Umbilical cord (tissue), 2 donors: ENCODE measurements at places on chromosomes 1 and 21.

DNA sequence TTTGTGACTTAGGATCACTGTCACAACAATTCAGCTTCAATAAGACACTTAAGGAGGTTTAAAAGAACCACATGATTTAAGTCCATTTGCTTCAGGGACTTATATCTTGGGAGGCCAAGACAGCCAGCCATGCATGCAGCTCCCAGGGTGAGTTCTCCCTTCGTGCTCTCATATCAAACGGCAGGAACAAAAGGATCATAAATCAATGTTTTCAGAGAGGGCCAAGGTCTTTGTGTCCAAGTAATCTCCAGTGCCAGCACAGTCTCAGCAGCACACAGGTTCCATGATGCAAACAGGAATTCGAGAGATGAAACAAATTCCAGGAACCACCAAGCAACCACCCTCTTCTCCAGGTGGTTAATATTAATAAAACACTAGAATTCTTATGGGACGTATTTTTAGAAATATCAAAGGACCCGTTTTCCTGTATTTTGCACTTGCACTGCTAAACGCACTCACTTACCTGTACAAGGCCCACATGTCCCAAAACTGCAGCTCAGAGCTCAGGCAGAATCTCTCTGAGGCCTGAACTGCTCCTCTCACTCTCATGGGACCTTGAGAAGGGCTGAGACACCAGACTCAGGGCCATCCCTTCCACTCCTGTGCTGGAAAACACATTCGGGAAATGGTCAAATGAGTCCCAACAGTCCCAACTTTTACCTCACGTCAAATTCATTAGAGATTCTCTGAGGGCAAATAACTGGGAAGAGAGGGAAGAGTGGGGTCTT, 100.0 kb upstream of the RAB4A start:
- no peak for DNase-seq

GRCh38 chr1:29415861-29416260, 179.5 kb downstream of the PTPRU start:
- no peak for DNase-seq

GRCh38 chr1:232367293-232367692, 262.6 kb downstream of the SIPA1L2 start:
- no peak for DNase-seq

- DNase-seq, result peak; percentile 76
Measured at GRCh38 chr1:89089962-89090361, 25.0 kb upstream of the GBP1 start.

GRCh38 chr21:15804247-15805005, 74.6 kb downstream of the USP25 start:
- DNase-seq, result no peak

DNA sequence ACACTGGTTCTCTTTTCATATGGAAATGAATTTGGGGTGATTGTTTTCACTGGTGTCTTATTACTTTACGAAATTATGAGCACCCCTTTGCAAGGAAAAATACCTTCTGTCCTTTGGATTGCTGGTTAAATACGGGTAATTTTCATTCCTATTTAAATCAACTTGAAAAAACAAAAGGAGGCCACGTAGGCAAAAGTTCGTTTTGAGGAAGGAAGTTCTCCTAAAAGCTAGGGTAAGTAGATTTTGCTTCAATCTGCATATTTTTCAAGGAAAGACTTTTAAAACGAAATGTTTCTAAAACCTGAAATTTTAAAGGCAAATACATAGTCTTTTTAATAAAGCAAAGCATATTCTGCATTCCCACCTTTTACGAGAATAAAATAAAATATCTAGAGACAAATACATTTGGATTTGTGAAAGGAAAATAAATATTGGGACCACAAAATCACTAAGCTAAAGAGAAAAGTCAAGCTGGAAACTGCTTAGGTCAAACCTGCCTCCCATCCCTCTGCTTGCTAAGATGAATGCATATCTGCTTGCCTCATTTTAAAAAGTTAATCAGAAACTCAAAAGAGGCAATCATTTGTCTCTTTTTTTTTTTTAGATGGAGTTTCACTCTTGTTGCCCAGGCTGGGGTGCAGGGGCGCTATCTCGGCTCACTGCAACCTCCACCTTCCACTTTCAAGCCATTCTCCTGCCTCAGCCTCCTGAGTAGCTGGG, 70.9 kb upstream of the ETS2 start:
- DNase-seq, result peak; percentile 39

DNA sequence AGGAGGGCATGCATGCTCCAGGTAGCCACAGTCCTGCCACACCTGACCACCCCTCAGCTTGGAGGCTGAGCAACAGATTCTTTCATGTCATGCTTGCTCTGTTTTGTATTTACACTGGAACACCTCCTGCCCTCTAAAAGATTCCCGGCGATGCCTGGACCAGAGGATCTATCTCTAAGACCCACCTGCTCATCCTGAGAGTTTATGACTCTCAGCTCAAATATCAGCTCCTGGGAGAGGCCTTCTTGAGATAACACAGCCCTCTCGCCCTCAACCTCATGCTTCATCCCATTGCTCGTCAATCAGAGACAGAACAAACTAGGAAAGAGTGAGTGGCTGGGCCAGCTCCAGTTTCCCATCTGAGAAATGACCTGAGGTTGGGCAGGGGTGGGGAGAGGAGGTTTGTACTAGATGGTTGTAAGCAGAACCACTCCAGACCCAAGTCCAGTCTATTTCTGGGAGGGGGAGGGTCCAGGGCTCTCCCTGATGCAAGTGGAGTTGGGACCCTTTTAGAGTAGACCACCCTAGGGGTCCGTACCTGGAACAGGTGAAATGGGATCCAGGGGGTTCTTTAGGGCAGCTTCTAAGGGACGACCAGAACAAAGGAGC, 524.5 kb downstream of the MATN1 start:
- no peak for DNase-seq

GRCh38 chr1:85734931-85735330, 26.7 kb upstream of the ZNHIT6 start:
- no peak for DNase-seq
